ENCODE measurements at places on chromosomes 7 and 10.

GRCh38 chr7:152006336-152006735 lies 19.1 kb upstream of the GALNT11 start:
- DNase-seq = no peak

GRCh38 chr7:83414947-83415346 lies 234.0 kb downstream of the SEMA3E start:
- no peak for DNase-seq

- no peak for DNase-seq
Observed at GRCh38 chr7:154598396-154598795, 404.5 kb downstream of the PAXIP1 start.

DNA sequence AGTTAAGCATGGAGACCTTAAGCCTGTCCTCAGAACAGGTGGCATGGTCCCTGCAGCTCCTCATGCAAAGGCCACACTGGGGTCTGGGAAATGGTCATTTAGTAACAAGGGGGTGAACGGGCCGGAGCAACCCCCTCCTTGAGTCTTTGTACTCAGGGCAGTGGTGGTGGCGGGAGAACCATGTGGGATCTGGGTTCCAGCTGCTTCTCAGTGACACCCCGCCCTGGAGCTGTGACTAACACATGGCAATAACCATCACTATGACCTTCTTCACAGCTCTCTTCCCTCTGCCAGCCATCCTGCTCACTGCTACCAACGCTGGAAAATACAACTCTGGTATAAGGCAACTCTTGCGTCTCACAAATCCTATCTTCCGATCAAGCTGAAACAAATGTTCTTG lies 203.4 kb upstream of the FRMD4A start:
- no peak for DNase-seq

DNA sequence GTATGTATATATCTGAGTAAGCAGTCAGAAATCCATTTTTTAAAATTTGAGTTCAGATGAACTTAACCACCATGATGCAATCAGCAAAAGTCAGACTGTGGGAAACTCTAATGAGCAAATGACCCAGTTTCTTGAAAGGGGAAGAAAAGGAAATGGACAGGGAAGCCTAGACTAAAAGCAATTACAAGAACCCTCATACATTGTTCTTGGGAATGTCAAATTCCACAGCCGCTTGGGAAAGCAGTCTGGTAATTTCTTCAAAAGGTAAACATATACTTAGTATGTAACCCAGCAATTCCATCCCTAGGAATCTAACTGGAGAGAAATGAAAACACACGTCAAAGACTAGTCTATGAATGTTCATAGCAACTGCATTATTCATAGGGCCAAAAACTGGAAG lies 16.4 kb upstream of the FOXK1 start:
- DNase-seq = no peak

DNA sequence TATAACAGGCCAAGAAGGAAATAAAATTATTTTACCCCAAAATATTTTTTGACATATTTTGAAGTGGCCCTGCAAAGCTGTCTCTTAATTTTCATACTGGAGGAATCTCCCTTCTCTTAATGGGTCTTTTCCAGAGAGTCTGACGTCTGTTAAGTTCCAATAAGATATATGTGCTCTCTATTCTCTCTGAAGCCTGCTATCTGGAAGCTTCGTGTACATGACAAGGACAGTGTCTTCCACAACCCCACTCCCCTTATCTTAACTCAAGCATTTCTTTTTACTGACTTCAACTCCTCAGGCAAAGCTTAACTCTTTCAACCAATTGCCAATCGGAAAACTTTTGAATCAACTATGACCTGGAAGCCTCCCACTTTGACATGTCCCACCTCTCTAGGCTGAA lies 29.2 kb upstream of the IL15RA start:
- DNase-seq = no peak

GRCh38 chr10:133072196-133072595 lies 15.5 kb upstream of the ADGRA1 start:
- DNase-seq = no peak

DNA sequence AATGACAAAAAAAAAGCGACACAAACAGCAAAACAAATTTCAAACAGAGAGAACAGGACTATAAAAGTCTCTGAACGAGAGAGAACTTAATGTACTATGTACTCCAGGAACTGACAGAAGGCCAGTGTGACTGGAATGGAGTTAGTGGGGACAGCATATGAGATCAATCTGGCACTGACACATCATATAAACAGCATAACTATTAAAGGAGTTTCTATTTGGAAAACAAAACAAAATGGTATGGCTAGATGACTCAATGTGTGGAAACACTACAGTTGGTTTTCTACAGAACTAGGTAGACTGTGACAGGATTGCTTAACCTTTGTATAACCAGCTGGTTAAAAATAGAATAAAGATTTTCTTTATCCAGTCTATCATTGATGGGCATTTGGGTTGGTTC lies 232.9 kb upstream of the KAT6B start:
- DNase-seq = no peak

GRCh38 chr7:36486336-36486735 lies 96.7 kb downstream of the ANLN start:
- no peak for DNase-seq

GRCh38 chr10:73655990-73656298 lies at the start of gene SYNPO2L:
TSS of gene SYNPO2L (minus strand) at chr10:73656029. CDS start at chr10:73655922, 107 bp downstream.
- no peak for DNase-seq

DNA sequence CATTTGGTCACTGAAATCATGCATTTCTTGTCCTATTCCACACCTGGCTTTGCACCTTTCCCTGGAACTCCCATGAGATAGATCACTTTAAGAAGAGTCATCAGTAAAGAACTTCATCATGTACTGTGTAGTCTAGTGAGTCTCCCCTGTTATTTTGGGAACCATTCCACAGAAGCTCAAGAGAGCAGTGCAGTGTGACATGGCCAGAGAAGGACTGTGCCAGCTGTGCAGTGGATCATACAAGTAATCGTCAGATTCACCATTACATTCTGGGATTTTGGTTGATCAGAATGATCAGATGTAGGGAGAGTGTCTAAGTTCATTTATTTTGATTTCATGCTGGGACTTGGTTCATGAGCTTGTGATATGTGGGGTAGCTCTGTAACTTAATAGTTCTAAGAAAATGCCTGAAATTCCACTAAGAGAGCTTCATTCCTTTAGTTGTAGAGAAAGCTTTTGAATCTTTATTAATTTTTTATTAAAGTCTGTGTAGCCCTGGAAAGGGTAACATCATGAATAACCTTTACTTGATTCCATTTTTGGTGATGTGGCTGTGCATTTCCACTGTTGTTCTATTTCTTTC lies 166.8 kb downstream of the SUGCT start:
- DNase-seq = no peak

- no peak for DNase-seq
Observed at GRCh38 chr7:128211626-128212025, 29.5 kb upstream of the LEP start.

- no peak for DNase-seq
Observed at GRCh38 chr7:34057956-34058355, 152.6 kb downstream of the BMPER start.

GRCh38 chr7:149838992-149839408 lies 825 bp downstream of the ZNF862 start:
- no peak for DNase-seq

- no peak for DNase-seq
Observed at GRCh38 chr10:31381766-31382316, 62.8 kb downstream of the ZEB1 start.

DNA sequence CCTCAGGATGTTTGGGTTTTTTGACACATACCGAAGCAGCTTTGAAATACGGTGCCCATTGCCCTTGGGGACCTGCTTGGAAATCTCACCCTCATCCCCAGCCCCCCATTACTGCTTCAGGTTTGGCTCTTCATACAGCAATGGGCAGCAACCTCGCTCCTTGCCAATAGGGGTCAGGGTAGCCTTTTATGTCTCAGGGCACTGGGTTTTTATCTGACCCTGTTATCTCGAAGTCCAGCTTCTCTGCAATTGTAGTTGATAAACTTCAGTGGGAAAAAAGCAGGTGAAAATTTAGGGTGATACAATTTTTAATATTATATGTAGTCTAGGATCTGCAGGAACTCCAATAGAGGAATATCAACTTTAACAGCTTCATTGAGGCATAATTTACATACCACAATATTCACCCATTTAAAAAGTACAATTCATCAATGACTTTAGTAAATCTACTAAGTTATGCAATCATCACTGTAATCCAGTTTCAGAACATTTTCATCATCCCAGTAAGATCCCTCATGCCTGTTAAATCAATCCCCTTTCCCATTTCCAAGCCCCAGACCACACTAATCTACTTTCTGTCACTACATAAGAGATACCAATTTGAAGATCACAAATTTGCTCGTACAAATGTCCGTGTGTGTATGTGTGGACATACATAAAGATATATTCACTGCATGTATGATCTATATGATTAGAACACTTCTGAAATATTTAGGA lies 386.2 kb downstream of the KCNMA1 start:
- no peak for DNase-seq

DNA sequence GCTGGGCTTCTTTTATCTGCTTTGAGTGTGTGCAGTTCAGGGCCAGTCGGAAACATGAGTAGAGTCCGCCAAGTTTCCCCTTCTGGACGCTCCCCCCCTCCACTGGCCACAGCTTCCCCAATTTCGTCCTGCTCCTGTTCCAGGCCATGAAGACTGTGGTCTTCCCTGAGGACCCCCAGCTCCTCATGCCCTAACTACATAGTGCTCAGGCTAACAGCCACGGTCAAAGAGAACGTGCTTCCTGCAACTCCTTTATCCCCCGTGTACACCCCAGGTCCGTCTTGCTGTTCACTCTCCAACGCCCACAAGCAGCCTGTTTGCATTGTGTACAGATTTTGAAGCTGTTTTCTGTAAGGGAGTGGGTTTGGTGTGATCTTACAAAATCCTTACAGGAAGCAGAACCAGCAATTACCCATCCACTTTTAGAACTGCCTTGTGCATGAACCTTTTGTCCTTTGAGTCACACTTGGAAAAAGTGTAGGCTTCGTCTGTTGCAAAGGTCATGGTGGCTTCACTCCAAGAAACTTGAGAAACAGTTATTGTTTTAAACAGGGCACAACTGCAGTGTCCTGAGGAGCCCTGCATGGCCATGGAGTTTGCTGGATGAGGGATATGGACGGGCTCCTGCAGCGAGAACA lies 77.0 kb upstream of the FAM20C start:
- DNase-seq = no peak

- no peak for DNase-seq
Observed at GRCh38 chr10:130224228-130224627, 88.0 kb downstream of the GLRX3 start.

DNA sequence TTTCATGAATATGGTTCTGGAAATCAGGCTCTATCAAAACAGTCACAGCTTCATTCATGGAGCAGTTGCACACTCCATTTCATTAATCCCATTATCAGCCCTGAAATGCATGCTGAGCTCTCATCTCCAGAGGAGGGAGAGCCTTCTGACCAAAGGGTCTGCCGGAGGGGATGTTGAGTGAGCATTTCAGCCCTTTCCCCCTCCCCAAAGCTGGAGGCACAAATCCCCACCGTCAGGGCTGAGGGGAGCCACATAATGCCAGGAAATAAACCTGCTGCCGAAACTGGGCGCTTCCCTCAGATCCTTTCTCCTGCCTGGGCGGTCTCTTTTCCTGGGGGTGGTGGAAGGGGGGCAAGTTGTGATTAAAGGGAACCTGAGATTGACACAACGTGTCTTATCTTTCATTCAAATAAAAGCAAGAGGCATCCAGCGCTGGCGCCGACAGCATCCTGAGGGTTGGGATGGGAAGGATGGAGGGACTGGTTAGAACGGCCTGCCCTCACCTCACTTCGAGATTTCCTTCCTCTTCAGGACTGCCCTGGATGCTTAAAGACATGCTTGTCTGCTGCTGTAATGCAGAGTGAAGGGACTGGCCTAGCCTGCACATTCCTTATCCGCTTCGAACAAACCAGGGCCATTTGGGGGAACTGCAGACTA lies 71.6 kb downstream of the TLL2 start:
- no peak for DNase-seq

DNA sequence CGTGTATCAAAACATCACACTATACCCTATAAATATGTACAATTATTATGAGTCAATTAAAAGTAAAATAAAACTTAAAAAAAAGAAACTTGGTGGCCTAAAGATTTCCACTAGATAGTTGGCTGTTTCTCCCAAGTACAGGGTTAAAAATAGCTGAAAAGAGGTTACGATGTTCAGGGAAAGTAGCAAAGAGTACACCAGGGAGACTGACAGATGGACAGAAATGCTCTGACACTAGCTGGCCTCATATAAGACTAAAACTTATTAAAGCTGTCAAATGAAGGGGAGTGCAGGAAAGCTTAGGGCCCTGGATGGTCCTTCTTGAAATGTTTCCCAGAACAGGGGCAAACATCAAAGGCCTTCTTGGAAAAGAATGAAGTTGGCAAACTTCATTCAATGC lies 51.3 kb downstream of the TCAF1 start:
- no peak for DNase-seq

DNA sequence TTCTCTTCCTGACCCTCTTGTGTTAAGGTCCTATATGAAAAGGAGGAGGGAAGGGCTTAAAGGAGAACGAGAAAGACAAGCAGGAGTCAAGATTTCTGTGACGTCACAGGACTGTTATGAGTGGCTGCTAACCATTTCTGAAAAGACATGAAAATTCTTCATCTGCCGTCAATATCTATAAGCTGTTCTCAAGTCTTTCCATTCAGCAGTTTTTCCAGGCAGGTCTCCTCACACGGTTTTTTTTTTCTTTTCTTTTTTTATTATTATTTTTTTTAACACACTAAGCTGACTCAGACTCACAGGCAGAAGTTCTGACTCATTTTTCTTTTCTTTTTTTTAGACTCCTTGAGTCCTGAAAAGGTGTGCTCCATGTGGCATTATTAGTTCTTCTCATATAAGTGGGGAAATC lies 72.0 kb downstream of the DGKI start:
- DNase-seq = no peak

- DNase-seq = no peak
Observed at GRCh38 chr10:123183724-123184123, 29.5 kb downstream of the BUB3 start.

- DNase-seq = no peak
Observed at GRCh38 chr10:124384172-124384571, 34.6 kb downstream of the OAT start.

DNA sequence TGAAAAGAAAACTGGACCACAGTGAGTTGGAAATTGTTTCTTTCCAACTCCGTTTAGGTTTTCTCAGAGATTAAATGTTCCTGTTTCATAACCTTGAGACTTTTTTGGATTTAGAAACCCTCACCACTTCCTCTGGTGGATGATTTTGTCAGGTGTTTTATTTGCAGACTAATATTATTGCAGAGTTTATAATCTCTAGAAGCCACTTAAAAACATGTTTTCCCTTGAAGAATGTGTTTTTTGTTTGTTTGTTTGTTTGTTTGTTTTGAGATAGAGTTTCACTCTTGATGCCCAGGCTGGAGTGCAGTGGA lies 520 bp upstream of the MICU1 start:
- no peak for DNase-seq

Measured in NCI-H1092 (cell line).